Uterus (tissue), 4 donors: ENCODE measurements at places on chromosomes 2 and 18. TPM values are rescaled to one million over a fixed set of nuclear protein-coding genes. Genes with fewer than 3 reads are reported as not detected.

DNA sequence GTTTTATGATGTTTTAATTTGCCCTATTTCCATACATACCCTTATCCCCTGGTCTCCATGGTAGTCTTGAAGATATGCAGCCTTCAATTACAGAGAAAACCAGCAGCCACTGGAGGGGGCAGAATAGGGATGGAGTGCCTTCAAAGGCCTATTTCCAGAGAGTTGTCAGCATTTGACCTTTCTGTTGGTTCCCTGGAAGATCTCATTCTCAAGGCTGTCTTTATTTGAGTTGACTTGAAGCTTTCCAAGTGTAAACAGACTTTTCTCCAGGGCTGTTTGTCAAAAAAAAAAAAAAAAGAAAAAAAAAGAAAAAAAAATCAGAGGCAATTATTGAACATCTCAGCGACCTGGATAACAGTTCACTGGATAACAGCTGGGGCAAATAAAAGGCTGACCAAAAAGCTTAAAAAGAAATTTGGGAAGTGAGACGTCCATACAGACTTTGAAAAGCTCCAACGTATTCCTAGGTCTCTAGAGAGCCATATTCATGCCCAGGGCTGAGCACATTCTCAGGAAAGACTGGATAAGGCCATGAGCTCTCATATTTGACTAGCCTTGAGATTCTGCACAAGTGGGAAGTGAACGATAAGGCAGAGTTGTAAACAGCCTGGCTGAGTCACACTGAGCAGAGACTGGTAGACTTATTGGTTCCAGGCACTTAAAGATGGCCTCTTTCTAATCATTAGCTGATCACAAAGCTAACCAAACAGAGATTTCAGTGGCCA lies 126.6 kb downstream of the VAPA start:
- no peak overlapping the region for H3K4me3 ChIP-seq
- no peak for DNase-seq
- H3K27me3 ChIP-seq: no peaks in the 10 kb centered on the region

- no peaks in the 10 kb centered on the region for H3K4me1 ChIP-seq
- H3K4me3 ChIP-seq: no peak overlapping the region
- H3K27ac ChIP-seq: no peak overlapping the region
- H3K36me3 ChIP-seq: no peaks in the 10 kb centered on the region
Observed at GRCh38 chr2:15919716-15920434, 20.5 kb upstream of the MYCN start.

- no peaks in the 10 kb centered on the region for H3K36me3 ChIP-seq
- DNase-seq: no peak
- H3K27me3 ChIP-seq: no peaks in the 10 kb centered on the region
- H3K4me3 ChIP-seq: no peak overlapping the region
- no peak overlapping the region for H3K27ac ChIP-seq
- no peaks in the 10 kb centered on the region for H3K4me1 ChIP-seq
Observed at GRCh38 chr18:67621906-67622305, 105.4 kb upstream of the DSEL start.

DNA sequence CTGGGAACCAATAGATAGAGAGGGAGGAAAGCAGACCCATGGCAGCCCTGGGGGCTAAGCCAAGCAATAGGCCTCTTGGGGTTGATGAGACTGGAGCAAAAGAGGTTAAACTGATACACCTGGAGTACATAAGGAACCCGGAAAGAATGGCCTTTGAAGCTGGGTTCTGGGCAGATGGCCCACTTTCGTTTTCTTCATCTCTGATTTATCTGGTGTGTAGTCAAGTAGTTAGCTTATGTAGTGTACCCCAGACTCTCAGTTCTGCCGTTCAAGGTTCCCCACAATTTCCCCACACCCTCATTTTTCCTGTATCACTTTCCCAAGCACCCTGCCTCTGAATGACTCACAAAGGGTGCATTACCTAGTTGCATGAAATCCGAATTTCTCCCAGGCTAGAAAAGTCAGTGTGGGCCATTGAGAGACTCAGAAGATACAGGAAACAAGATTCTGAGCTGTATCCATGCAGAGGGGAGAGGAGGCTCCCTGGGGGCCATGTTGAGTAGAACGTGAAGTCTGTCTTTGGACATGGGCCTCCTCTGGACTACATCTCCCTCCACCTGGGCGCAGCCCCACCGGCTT lies 235.0 kb downstream of the LOXHD1 start:
- no peak overlapping the region for H3K4me3 ChIP-seq
- no peaks in the 10 kb centered on the region for H3K36me3 ChIP-seq
- no peak overlapping the region for H3K27ac ChIP-seq
- H3K4me1 ChIP-seq: no peaks in the 10 kb centered on the region

- no peaks in the 10 kb centered on the region for H3K4me1 ChIP-seq
- H3K27me3 ChIP-seq: no peaks in the 10 kb centered on the region
- no peaks in the 10 kb centered on the region for H3K36me3 ChIP-seq
- DNase-seq: no peak
- H3K4me3 ChIP-seq: no peak overlapping the region
Observed at GRCh38 chr2:17306706-17307105, 211.5 kb downstream of the RAD51AP2 start.

- no peaks in the 10 kb centered on the region for H3K4me1 ChIP-seq
- no peak overlapping the region for H3K4me3 ChIP-seq
- no peaks in the 10 kb centered on the region for H3K27me3 ChIP-seq
- no peak overlapping the region for H3K27ac ChIP-seq
- no peaks in the 10 kb centered on the region for H3K36me3 ChIP-seq
Observed at GRCh38 chr2:136225950-136226835, 108.2 kb upstream of the CXCR4 start.

DNA sequence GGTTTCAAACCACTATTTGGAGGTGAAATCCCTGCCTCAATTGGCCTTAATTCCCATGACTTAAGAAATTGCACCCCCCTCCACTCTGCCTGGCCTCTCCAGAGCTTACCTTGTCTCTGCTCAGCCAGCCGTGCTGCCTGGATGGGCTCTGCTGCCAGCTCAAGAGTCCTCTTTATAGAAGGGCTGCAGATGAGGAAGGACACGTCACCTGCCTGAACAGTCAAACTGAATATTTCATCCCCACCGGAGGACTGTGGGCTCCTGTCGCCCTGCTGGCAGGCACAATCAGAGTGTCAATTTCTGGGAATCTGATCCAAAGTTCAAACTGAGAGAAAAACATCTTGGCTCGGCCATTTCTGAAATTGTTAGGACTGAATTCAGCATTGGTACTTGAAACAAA lies at the start of gene OTOS:
Gene OTOS (minus strand): TSS at position 148 of the 400 bp plus-strand sequence. CDS start 332 bp downstream, outside the sequence.
- no peak within 1 kb of the TSS for H3K27ac ChIP-seq
- no peaks in the 10 kb centered on the region for H3K27me3 ChIP-seq
- no peak within 1 kb of the TSS for H3K4me3 ChIP-seq
- H3K4me1 ChIP-seq: peaks cover 5% of the 10 kb centered on the region

DNA sequence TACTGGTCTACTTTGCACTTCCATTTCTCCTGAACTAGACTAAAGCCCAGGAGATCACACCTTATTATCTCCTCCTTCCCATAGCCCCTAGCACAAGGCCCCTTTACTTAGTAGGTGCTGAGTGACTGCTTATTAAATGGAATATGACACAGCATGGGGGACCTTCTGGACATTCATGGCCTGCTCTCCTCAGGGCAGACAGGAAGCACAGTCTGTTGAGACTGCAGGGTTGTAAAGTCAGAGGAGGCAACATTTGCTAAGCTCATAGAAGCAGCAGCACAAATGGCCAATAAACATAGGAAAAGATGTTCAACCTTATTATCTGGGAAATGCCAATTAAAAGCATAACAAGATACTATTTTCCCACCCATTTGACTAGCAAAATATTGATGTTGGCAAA lies 75.3 kb downstream of the DNMT3A start:
- DNase-seq: no peak
- no peaks in the 10 kb centered on the region for H3K36me3 ChIP-seq
- H3K27ac ChIP-seq: no peak overlapping the region

- no peaks in the 10 kb centered on the region for H3K36me3 ChIP-seq
- H3K4me3 ChIP-seq: no peak overlapping the region
- H3K4me1 ChIP-seq: no peaks in the 10 kb centered on the region
- no peak for DNase-seq
- no peak overlapping the region for H3K27ac ChIP-seq
- H3K27me3 ChIP-seq: no peaks in the 10 kb centered on the region
Observed at GRCh38 chr18:57142324-57142723, 4.6 kb upstream of the BOD1L2 start.

DNA sequence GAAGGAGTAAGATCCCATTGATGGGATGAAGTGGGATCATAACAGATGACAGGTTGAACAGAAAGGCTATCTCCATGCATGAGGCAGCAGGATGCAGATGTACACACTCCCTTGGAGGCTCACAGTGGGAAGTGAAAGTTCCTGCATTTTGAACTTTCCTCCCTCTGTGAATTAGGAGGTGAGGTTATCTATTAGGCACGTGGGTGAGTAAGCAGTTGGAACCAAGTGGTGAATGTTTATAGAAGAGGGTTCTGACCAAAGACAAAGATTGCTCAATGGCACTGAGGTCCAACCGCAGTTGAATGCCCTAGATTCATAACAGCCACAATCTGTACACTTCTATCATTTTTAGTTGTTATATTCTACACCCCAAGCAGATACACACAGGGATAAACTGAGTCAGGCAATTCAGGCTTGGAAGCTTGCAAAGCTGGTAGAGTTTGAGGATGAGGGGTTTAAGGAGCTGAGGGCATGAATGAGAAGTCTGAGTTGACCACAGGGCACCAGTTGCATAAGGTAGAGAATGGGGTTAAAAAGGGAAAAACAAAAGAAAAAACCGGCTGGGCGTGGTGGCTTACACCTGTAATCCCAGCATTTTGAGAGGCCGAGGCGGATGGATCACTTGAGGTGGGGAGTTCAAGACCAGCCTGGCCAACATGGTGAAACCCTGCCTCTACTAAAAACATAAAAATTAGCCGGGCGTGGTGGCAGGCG lies 7.1 kb upstream of the KCMF1 start:
- H3K27ac ChIP-seq: no peak overlapping the region
- no peak overlapping the region for H3K4me3 ChIP-seq
- H3K4me1 ChIP-seq: no peaks in the 10 kb centered on the region
- H3K27me3 ChIP-seq: no peaks in the 10 kb centered on the region
- DNase-seq: no peak
- H3K36me3 ChIP-seq: no peaks in the 10 kb centered on the region

- no peaks in the 10 kb centered on the region for H3K4me1 ChIP-seq
- no peak for DNase-seq
- H3K4me3 ChIP-seq: no peak overlapping the region
- no peak overlapping the region for H3K27ac ChIP-seq
- H3K27me3 ChIP-seq: no peaks in the 10 kb centered on the region
- H3K36me3 ChIP-seq: no peaks in the 10 kb centered on the region
Observed at GRCh38 chr18:49841236-49842217, 28.2 kb upstream of the ACAA2 start.

- no peaks in the 10 kb centered on the region for H3K36me3 ChIP-seq
- no peak for DNase-seq
- no peak overlapping the region for H3K4me3 ChIP-seq
Observed at GRCh38 chr2:73611193-73611592, 31.0 kb downstream of the NAT8 start.

DNA sequence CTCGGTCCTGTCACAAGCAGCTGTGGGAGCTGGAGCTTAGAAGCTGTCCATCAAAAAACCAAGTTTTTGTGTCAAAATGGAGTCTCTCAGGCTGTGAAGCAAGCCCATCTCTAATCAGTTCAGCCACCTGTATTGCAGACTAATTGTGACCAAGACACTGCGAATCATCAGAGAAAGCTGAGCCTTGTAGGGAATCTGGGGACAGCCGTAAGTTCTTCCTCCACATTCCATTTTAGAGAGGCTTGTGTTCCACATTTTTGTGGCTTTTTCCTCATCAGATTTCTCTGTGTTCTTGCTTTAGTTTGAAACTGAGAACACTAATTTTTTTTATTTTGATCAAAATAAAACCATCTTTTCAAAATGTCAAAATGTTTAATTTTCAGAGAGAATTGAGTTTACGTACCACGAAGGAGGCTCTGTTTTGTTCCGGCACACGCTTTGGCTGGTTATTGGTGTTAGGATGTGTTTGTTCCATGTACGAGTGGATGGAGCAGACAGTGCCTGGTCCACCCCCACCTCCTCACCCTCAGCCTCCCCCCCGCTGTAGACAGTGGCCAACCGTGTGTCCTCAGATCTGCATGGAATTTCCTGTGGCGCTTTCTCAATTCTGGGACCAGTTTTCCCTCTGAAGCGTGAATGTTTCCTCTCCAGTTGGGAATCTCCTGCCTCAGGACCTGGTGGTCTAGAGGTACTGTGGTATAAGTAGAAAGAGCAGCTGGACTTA lies 140.8 kb downstream of the AGAP1 start:
- H3K36me3 ChIP-seq: no peaks in the 10 kb centered on the region
- H3K4me1 ChIP-seq: no peaks in the 10 kb centered on the region
- no peak overlapping the region for H3K4me3 ChIP-seq
- H3K27ac ChIP-seq: no peak overlapping the region
- no peaks in the 10 kb centered on the region for H3K27me3 ChIP-seq
- DNase-seq: no peak

- no peak overlapping the region for H3K4me3 ChIP-seq
- DNase-seq: no peak
- no peaks in the 10 kb centered on the region for H3K36me3 ChIP-seq
- H3K27ac ChIP-seq: peak overlapping the region; percentile 28
- no peaks in the 10 kb centered on the region for H3K4me1 ChIP-seq
Observed at GRCh38 chr2:33023728-33024500, 77.2 kb downstream of the LTBP1 start.

GRCh38 chr2:46519265-46519664 lies 39.9 kb downstream of the TMEM247 start:
- H3K36me3 ChIP-seq: no peaks in the 10 kb centered on the region
- H3K27ac ChIP-seq: no peak overlapping the region
- DNase-seq: no peak
- H3K4me1 ChIP-seq: no peaks in the 10 kb centered on the region
- H3K27me3 ChIP-seq: no peaks in the 10 kb centered on the region
- H3K4me3 ChIP-seq: no peak overlapping the region

GRCh38 chr2:99476629-99477028 lies 13.2 kb downstream of the REV1 start:
- DNase-seq: no peak
- H3K4me1 ChIP-seq: no peaks in the 10 kb centered on the region
- H3K4me3 ChIP-seq: no peak overlapping the region

GRCh38 chr18:4369705-4370104 lies 85.4 kb downstream of the DLGAP1 start:
- no peaks in the 10 kb centered on the region for H3K4me1 ChIP-seq
- no peaks in the 10 kb centered on the region for H3K36me3 ChIP-seq
- H3K27me3 ChIP-seq: no peaks in the 10 kb centered on the region
- no peak overlapping the region for H3K27ac ChIP-seq
- DNase-seq: no peak
- H3K4me3 ChIP-seq: no peak overlapping the region

- DNase-seq: no peak
- H3K27ac ChIP-seq: peak overlapping the region; percentile 91
- no peaks in the 10 kb centered on the region for H3K36me3 ChIP-seq
- peaks cover 5% of the 10 kb centered on the region for H3K4me1 ChIP-seq
- no peak overlapping the region for H3K4me3 ChIP-seq
Observed at GRCh38 chr18:48934415-48934722, 16.4 kb downstream of the SMAD7 start.

Gene COA5
- 9.5 TPM for total RNA-seq

Gene KLHL29
- 12.4 TPM for total RNA-seq

Gene TUBA3E
- total RNA-seq: not detected

Gene C2orf15
- total RNA-seq: not detected

Gene TUBB8B
- 0.46 TPM for total RNA-seq

Gene C2orf66
- total RNA-seq: 0.21 TPM

Gene PRKCE
- total RNA-seq: 3.8 TPM

Gene C2orf74
- 18.2 TPM for total RNA-seq

Gene AQP12B
- not detected for total RNA-seq

Gene CNGA3
- not detected for total RNA-seq
